Fibroblast of skin of abdomen (primary cell): ENCODE measurements at places on chromosomes 2 and 18.
A peak's percentile ranks its signal among the peaks of the same experiment; 100 is the strongest.

- no peak for DNase-seq
These were observed 714 bp downstream of the RPIA start for GRCh38 chr2:88692187-88692586.

- no peak for DNase-seq
These were observed 36.1 kb upstream of the MPPE1 start for GRCh38 chr18:11944252-11944651.

DNA sequence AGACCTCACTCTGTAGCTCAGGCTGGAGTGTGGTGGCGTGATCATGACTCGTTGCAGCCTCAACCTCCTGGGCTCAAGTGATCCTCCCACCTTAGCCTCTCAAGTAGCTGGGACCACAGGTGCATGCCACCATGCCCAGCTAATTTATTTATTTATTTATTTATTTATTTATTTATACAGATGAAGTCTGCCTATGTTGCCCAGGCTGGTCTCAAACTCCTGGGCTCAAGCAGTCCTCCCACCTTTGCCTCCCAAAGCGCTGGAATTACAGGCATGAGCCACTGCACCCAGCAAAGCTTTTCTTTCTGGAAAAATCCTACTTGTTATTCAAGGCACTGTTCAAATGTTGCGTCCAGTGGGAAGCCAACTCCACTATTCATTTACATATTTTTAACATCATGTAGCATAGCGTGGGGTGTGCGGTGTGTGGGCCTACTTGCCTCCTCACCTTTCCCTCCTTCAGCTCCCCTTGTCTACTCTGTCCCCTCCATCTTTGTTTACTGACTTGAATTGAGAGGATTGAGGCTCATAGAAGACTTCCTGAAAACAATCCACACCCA, 6.8 kb upstream of the RHOB start:
- no peak for DNase-seq

DNA sequence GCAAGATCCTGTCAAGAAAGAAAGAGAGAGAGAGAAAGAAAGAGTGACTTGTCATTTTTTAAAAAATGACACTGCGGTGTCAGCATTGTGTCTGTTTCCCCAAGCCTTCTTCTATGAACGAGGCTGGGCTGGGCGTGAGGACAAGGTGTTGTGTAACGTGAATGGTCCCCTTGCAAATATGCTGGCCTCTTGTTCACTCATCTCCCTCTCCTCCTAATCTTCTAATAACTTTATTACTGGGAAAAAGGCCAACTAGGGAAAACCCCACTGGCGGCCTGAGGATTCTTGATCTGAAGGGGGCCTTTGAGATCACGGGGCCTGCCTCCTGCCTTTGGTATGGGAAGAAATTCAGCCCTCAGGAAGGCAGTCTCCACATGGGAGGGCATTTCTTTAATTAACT, 163.1 kb downstream of the MIB1 start:
- DNase-seq: no peak

DNA sequence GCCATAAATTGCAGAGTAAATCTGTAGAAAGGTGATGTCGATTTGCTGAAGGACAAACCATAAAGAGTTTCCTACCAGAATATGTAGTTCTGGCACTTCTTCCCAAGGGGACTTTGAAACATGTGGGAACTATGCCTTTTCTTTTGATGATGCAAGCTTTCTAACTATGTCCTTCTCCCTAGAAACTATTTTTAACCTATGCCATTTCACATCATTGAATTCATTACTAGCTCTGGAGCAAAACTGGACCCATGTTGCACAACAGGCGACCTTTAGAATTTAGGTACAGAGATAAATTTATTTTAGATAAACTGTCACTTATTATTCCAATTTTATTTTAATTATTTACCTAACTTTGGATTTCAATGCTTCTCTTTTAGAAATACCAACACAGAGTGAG, 186.5 kb downstream of the CCDC102B start:
- no peak for DNase-seq

- no peak for DNase-seq
These were observed 203.0 kb upstream of the PXDN start for GRCh38 chr2:1947316-1947715.

DNA sequence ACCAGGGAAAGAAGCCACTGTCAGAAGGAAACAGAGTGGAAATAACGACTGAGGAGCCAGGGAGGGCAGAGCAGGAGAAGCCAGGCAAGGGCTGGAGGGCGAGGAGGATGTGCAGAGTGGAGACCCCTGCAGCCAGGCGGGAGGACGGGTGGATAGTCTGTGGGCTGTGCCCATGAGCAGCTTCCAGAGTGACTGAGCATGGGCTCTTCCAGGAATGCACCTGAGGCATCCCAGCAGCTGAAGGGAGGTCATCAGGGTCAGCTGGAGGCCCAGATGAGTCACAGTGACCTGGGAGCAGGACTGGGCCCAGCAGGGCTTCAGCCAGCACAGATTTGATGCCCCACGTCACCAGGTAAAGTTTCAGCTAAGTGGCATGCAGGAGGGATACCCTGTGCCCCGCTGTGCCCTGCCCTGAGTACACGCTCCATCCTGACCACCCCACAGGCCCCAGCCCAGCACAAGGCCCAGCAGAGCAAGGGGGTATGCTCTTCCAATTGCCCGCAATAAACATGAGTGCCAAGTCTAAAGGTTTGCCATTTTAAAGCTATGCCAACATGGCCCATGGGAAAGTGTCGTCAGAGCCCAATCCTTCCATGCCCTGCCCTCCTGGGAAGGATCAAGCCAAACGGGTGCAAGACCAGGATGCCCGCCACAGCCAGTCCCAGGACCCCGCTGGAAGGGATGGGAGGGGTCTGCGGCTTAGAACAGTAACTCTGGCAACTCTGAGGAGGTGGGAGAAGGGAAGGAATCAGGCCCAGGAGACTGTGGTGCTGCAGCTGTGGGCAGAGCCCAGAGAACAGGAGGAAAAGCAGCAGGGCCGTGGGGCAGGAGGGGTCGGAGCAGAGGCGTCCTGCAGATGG, 85.7 kb downstream of the SEPTIN10 start:
- DNase-seq: no peak

DNA sequence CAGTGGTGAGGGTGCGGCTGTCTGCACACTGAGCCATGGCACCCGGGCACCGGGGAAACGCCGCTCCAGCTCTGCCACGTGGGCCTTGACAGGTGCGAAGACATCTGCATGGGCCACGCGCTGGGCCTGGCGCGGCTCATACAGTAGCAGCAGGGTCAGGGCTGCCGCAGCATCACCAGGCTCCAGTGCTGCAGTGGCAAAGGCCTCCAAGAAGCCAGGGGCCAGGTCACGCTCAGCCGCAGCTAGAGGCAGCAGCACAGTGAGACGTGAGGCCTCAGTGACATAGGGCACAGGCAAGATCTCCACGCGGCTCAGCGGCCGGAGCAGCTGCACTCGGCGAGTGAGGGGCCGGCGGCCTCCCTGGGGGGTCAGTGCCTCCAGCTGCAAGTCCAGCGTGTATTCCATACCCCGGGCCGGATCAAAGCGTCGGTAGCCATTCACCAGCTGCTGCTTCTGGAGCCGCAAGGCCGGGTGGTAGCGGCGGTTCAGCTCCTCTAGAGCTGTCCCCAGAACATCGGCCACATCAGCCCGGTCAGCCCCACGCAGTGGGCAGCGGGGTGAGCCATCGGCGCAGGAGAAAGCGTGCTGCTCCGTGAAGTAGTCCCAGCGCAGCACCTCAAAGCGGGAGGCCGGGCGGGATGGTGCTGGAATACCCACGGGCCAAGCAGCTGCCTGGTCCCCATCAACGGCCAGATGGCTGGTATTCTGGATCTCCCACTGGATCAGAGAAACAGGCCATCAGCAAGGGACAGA, 3.5 kb downstream of the CHPF start:
- DNase-seq: no peak

DNA sequence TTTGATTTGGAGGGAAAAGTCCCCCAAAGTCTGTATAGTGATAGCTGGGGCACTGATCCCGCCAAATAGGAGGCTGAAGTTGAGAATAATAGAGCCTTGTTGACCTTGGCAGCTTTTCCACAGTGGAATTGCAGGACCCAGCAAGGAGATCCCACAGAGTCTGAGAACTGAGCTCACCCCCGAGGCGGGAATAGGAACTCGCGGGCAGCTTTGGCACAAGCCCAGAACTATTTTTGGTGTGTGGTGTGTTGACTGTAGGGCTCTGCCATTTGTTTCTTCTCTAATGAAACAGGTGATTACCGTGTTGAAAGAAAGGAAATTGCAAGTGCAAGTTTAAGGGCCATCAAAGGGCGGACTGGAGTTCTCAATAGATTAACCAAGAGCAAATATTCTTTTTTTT, 34.0 kb downstream of the SH3RF3 start:
- DNase-seq: no peak

DNA sequence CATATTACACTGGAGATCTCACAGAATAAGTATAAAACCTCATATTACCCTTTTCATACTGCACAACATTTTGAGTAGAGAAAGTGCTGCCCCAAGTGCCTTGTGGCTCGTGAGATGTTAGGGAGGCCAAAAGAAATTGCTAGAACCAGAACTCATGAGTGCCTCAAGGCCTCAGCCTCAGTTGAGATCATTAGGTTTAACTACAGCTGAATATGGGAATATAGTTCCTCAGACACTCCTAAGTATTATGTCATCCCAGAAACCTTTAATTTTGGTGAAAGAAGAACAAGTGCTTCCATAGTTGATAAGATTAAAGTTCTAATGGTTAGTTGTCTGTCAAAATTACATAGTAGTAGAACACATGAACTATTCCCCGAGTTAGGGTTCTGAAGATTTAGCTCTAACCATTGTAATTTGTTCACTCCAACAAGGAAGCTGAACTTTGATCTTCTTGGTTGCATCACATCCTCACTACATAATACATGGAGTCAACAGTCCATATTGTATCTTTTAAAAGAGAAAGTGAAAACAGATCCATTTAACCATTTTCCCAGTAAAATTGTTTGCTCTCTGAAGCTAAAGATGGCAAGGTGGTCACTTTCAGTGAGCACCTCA, 9.6 kb upstream of the AQP4 start:
- DNase-seq: no peak

DNA sequence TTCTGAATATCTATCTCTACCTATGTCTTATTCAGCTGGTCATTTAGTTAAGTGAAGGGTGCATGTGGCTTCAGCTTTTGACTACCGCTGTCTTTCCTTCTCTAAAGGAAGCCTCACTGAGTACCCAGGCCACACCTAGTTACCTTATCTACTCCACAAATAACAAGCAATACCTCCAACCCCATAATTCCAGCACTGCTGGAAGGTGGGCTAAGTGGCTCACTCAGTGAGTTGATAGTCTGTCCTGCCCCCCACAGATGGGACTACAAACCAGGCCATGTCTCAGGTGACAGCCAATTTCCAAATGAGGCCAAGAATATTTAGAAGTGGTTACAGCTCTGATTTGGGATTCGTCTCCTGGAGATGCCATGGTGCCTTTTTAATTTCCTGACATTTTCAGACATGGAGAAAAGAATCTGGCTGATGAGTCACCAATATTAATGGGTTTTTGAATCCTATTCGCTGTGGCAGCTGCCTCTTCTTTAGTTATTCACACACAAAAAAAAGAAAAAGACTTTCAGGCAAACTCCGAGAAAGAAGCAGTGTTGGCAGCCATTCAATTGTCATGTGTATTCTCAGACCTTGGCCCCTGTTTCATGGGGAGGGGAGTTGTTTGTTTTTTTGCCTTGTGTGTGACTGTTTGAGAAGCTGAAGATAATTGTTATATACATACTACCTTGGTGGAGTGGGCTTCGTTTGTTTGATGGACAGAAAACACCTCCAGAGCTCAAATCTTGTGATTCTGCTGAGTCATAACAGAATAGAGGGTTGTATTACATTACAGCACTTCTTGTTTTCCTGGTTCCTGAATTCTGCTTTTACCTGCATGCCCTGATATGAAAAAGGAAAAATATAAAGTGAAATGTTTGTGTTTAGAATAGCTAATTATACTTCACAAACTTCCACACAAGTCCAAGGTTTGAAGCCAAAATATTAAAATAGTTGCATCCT, 64.2 kb downstream of the SCG2 start:
- DNase-seq: peak; percentile 66

DNA sequence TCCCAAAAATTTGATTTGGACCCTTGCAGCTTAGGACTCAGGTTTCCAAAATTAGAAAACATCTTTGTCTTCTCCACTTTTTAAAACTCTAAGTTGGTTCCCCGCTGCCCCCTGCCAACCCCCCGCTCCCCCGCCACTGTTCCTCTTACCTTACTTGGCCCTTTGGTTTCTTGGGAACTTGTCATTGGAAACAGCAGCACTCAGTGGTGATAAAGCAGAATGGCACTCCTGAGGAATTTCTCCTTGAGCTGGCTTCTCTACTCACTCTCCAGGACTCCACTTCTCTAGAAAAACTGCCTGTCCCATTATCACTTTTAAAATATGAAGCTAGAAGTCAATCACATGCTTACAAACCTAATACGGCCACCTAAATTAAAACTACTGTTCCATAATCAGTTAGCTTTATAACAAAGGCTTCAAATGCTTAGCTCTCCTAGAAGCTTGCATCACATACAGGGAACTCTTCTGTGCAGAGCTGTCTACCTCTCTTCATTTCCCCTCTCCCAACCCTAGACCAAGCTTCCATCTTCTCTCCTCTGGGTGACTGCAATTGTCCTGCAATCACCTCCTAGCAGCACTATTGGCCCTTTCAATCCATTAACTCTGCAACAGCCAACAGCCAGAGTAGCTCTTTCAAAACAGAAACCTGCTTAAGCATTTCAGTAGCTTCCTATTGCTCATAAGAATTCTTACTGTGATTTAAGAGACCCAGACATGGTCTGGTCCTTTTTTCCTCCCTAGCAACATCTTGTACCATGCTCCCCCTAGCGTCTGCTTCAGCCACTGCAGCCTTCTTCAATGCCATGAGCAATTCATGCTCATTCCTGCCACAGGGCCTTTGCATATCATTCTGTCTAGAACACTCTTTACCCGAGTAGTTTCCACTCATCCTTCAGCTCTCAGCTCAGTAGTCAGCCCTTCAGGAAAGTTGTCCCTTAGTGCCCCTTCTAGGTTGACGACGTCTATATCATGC, 15.2 kb upstream of the PLEKHM3 start:
- peak; percentile 72 for DNase-seq

DNA sequence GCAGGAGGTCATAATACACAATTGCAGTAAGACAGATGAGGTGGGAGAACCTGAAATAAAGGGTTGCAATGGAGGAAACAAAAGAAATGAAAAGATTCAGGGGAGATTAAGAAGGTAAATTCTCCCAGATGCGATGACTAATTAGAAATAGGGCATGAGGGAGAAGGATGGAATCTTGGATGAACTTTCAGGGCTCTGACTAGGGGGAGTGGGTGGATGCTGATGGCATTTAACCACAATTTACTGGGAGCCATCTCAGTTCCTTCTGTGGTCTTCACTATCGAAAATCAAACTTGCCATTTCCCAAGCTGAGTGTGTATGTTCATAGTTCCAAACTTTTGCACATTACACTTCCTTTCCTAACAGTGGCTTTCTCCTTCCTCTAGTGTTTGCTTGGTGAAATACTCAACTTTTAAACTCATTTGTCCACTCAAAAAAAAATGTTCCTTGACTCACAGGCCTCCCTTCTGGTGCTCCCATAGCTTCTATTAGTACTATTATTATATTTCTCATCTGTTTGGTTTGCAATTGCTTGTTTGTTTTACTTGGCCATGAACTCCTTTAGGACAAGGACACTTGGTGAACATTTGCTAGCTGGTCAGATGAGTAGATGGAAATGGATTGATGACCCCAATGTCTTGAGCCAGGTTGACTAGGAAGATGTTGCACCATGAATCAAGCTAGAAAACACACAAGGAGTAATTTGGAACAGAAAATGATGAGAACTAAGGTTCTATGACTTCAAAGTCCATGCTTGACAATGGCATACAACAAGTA, 178.5 kb downstream of the DIS3L2 start:
- DNase-seq: peak; percentile 26

- no peak for DNase-seq
These were observed 30.7 kb upstream of the ROCK2 start for GRCh38 chr2:11375025-11375688.
